Activated CD8-positive, alpha-beta memory T cell treated with anti-CD3 and anti-CD28 coated beads, Interleukin-2, amount 50 U/mL, for 48 hours (primary cell): ENCODE measurements at places on chromosomes 6 and 20.

DNA sequence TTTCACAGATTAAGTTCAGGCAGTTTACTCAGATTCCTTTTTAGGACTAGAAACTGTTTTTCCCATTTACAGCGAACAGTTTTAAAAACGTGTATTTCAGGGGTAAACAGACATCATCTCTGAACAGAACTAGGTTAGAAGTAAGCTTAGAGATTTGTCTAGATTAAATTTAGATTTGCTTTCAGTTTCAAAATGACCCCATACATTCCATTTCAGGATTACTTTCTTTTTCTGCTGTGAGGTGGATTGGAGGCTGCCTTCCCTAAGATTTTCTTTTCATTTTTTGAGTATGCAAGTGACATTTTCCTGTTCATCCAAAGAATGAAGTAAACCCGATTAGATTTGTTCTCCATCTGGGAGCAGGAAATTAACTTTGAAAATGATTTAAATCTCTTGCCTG is 747.2 kb downstream of the KHDRBS2 start:
- DNase-seq = no peak

- DNase-seq = no peak
Observed at GRCh38 chr20:36726168-36726567, 19.7 kb downstream of the NDRG3 start.

- DNase-seq = peak; percentile 57
Observed at GRCh38 chr6:105452924-105453756, 50.3 kb upstream of the PREP start.

GRCh38 chr20:44117296-44118184 is 69.4 kb downstream of the JPH2 start:
- DNase-seq = peak; percentile 40
